Activated CD4-positive, alpha-beta T cell treated with anti-CD3 and anti-CD28 coated beads, Interleukin-2, amount 50 U/mL, for 4 hours (primary cell): ENCODE measurements at places on chromosomes 3 and 15.

DNA sequence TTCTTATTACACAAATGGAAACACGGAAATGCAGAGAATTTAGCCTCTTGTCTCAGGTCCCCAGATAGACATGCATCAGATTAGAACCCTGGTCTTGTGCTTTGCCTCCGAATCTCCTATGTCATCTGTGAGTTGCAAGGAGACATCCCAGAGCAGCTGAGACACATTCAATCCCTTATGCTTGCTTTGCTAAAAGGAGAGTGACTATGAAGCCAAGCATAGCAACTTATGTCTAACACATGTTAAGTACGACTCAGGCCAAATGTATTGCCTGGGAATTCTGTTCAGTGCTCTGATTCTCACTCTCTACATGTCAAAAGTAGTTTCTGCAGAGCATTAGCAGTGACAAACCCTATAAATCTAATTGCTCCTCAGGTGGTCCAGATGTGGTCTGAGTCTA, 30.6 kb upstream of the LRRC3B start:
- DNase-seq: no peak

DNA sequence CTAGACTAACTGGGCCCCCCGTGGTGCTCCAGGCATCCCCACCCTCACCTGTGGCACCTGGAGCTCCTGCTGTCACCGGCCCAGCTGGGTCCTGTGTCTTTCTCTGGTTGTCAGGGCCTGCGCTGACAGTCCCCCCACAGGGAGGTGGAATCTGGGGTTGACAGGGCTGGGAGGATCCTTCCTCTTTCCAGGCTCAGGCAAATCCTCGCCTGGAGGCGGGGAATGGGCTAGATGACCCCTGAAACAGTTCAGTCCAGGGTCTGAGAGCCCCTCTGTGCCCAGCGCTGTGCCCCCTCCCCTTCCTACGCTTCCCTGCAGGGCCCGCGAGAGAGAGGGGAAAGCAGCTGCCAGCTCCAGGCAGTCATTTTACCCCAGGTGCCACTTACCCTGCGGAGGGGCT, 50.1 kb upstream of the MCF2L2 start:
- DNase-seq: no peak

DNA sequence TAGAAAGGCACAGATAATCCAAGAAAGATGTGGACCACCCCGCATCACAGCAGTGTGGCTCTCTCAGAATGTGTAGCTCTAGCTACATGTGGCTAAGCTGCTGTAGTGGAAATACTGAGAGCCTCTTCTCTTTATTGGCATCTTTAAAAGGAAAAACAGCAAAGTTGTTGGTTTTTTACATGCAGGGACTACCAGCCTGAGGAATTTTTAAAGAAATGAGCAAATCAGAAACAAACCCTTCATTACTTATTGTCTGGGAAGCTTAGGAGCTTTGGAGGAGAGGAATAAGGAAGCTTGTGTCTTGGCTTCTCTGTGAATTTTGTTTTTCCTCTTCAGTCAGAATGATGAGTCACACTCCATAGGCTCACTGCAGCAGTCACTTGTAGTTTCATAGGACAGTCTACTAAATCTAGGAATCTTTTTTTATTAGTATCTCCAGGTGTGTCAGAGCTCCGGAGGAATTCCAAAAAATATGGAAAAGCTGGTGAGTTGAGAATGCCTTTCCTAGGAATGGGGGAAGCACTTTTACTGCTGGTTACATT, 27.5 kb downstream of the POLG start:
- no peak for DNase-seq

DNA sequence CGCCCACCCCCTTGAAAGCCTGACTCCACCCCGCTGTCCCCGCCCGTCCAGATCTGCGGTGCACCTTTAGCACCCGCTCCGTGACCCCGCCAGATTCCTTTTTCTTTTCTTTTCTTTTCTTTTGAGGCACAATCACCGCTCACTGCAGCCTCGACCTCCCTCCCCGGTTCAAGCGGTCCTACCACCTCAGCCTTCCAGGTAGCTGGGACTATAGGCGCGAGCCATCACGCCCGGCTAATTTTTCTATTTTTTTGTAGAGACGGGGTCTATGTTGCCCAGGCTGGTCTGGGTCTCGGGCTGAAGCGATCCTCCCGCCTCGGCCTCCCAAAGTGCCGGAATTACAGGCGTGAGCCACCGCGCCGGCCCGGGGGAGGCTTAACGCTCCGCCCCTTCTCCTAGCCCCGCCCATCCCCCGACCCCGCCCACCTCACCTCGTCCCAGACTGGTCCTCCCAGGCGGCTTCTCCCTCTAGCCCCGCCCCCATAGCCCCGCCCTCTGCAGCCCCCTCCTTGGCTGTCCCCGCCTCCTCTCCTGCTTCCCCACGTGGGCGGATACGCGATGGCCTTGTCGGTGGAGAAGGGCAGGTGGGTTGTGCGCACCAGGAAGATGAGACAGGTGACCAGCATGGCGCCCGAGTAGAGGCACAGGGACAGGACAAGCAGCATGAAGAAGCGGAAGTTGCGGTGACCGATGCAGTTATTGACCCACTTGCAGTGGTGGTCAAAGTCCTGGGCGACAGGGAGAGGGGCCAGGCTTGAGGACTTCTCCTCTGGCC, 3.2 kb downstream of the ZDHHC19 start:
- peak; percentile 54 for DNase-seq

- no peak for DNase-seq
Observed at GRCh38 chr3:158794936-158795518, 6.8 kb upstream of the MFSD1 start.

- no peak for DNase-seq
Observed at GRCh38 chr3:60742606-60743145, 508.6 kb downstream of the FHIT start.
